ENCODE measurements at places on chromosomes 3 and 15.

DNA sequence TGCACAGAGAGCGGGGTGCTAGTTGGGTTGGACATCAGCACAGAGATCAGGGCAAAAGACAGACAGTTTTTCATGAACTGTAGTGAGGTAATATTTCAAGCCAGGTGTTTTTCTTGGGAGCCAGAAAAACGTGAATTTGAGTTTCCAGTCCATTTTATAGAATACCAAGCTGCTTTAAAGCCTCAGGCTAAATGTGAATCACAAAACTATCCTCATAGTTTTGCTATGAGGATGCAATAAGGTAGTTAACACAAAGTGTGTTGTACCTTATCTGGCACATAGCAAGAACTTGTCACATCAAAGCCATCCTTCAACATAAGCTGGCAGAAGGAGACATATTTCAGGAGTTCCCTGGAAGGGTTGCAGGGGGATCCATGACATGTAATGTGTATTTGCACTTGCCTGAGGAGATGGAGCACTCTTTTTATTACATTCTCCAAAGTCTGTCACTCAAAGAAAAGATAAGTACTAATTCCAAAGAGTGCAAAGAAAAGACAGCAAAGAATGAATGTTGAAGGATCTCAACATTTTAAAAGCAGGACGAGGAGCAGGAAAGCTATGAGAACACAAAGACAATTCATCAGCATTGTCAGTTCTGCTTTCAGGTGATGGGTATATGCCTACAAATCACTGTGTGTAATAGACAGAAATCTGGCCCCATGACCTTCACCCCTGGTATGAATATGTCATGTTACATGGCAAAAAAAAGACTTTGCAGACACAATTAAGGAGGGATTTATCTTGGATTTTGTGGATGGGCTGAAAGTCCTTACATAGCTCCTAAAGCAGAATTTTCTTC, 1046.4 kb downstream of the NTRK3 start:
- DNase-seq = no peak

DNA sequence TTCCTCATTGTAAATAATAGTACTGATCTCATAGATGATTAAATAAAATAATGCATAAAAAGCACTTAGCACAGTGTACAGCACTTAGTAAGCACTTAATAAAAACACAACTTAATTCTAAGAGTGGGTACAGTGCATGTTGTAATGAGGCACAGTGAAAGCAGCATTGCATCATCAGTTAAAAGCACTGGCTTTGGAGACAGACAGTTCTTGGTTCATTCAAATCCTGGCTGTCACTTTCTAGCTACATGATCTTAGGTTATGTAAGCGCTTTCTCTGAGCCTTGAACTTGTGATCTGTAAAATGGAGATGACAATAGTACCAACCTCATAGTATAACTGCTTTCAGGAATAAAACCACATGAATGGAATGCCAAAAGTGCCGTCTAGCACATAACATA, 151.5 kb downstream of the DPH6 start:
- no peak for DNase-seq

- no peak for DNase-seq
Observed at GRCh38 chr3:154766765-154767503, 313.2 kb upstream of the MME start.

GRCh38 chr3:4475804-4476203, 8.7 kb upstream of the SUMF1 start:
- DNase-seq = no peak

- DNase-seq = no peak
Observed at GRCh38 chr3:58604031-58604430, 26.8 kb upstream of the FAM107A start.

GRCh38 chr3:60080648-60081047, 1030.8 kb upstream of the CFAP20DC start:
- DNase-seq = no peak

DNA sequence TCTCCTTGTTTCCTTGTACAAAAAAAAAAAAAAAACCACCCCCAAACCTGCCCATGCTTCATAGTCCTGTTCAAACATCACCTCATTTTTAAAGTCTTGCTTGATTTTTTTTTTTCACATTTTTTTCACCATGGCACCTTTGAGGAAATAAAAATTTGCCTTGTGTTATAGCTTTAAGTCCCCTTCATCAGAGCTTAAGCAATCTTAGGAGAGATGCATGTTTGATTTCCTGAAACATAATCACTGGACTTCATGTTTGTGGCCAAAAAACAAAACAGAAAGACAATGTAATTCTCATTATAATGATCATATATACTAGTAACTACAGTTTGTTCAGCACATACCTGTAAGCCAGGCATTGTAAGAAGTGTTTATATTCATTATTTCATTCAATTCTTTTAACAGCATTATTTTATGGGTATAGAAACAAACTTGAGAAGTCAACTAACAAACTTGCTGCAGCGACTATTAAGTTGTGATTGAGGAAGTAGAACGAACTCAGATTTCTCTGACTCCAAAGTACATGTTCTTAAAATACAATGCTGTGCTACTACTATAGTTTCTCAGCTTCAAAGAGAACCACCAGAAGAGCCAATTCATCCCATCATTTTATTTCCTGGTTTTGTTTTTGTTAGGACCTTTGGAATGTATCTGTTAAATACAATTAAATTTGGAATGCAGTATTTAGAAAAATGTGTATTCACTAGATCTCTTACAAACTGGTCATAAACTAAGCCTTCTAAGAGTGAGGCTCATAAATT, 203.8 kb downstream of the TCF12 start:
- DNase-seq = no peak

GRCh38 chr3:75938921-75939320, 153.6 kb upstream of the ZNF717 start:
- DNase-seq = no peak

DNA sequence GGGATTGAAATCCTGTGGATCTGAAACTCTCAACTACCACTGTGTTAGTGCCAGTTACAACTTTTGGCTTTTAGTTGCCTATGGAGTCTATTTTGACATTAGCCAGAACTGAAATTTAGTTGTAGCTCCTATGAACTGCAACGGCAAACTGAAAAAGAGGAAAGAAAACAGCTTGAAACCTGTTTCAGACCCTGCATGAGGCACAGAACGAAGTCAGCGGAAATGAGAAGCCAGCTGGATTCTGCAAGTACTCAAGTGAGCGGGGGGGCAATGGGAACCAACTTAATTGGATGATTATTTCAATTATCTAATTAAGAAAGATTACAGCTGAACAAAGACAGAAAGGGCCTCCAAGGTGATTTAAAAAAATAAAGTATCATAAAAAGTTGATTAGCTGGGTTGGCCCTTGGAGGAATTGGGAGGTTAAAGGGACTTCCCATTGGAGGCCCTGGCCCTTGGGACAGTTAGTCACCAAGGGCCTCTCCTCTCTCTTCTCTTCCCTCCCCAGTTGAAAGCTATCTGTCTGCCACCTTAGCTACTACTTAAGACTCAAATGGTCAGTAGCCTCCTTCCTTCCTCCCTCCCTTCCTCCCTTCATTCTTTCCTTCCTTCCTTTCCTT, 352.1 kb downstream of the SHQ1 start:
- no peak for DNase-seq

- no peak for DNase-seq
Observed at GRCh38 chr15:52251144-52251860, 44.3 kb downstream of the MYO5C start.

DNA sequence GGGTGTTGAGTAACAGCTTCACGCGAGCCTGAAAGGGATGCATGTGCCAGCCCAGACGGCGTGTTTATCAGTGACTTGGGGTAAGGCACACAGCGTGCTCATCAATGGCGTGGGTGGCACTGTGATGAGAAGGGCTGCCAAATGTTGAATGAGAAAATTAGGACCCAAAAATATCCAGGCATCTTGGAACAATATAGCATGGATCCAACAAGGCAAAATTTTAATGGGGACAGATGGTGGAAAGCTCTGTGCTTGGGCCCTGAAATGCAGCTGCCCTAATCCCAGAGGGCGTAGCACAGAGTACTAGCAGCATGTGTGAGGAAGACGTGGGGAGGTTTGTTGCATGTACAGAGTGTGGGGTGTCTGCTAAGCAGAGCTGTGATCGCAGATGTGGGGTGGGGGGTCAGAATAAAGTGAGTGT, 48.9 kb downstream of the SSUH2 start:
- DNase-seq = no peak

DNA sequence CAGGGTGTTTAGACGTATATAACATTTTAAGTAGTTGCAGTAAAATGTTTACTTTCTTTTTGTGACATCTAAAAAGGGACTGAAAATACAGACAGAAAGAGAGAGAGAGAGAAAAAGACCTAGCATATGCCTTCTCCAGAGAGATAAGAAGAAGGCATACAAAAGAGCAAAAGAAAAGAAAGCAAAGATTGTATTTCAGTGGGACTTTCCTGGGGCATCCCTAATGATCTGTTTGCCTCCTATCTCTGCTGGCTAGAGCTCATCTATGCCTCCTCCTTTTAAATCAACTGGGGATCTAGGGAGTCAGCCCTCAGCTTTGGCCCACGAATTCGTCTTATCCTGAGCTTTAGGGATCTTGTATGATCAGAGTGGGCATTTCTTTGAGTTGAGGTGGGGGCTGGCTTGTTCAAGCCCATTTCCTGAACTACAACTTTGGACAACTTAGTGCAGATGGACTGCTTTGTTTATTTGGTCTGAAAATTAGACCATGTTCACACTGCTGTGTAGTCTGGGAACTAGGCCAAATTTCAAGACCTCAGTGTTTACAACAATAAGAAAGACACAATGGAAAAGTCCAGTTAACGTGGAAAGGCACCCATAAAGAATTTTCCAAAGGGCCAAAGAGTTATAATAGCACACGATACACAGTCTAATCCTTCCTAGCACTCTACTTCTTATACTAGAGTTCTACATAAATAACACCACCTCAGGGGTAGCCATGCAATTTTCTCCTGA, 61.0 kb downstream of the ATP8B4 start:
- DNase-seq = no peak

DNA sequence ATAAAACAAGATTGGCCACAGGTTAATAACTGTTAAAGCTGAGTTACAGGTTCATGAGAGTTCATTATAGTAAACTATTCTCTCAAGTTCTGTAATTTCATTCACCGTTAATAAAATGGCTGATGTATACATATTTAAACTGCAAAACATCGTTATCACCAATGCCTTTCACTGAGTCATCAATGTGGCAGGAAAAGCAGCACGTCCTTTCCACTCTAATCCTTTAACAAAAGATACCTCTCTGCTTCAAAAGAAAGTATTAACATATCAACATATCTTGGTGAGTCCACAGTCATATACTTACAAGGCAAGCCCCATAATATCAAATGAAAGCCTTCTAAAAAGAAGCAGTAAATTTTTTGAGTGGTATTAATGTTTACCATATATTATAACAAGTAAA, 54.5 kb downstream of the UACA start:
- no peak for DNase-seq

- no peak for DNase-seq
Observed at GRCh38 chr15:58503139-58504027, 71.6 kb downstream of the LIPC start.

DNA sequence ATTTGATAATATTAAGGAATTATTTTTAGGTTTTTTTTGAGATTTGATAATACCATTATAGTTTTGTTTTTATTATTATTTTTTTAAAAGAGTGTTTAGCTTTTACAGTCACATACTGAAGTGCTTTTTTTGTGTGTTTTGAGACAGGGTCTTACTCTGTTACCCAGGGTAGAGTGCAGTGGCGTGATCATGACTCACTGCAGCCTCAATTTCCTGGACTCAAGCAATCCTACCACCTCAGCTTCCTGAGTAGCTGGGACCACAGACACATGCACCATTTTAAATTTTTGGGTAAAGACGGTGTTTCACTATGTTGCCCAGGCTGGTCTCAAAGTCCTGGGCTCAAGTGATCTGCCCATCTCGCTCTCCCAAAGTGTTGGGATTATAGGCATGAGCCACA, 73.0 kb downstream of the SUMF1 start:
- peak; percentile 80 for DNase-seq

DNA sequence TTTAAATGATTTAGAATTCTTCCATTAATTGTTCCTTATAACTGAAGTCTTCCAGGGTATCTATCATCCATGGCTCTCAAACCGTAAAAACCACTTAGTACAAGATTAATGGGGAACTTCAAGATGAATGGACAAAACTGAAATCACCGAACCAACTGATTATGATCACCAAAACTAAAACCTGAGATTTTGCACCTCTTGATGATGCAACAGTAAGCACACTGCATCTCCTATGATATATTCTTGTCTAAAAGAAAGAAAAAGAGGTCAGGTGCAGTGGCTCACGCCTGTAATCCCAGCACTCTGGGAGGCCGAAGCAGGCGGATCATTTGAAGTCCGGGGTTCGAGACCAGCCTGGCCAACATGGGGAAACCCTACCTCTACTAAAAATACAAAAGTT, 3.6 kb upstream of the ISY1 start:
- DNase-seq = no peak

- DNase-seq = no peak
Observed at GRCh38 chr3:52181543-52181942, 16.4 kb upstream of the ALAS1 start.

DNA sequence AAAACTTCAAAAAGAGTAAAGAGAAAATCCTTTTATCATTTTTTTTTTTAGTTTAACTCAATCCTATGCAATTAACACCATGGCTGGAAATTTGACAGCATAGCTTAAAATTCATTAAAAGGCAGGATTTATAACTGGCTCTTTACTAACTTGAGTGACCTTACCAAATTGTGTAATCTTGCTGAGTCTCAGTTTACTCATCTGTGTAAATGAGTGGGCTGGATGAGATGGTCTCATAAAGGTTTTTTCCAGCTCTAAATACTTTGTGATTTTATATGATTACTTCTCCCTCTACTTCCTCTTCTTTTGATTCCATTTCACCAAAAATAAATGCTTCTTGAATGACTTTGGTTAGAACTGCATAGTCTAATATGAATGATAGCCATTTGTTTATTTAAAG, 234.9 kb upstream of the SATB1 start:
- no peak for DNase-seq

- no peak for DNase-seq
Observed at GRCh38 chr3:38383156-38383875, 36.7 kb downstream of the XYLB start.

- no peak for DNase-seq
Observed at GRCh38 chr3:46901591-46902187, 24.2 kb downstream of the PTH1R start.

- DNase-seq = no peak
Observed at GRCh38 chr3:85979034-85979433, 1011.9 kb downstream of the VGLL3 start.

GRCh38 chr15:93488296-93488713, 399.3 kb upstream of the RGMA start:
- no peak for DNase-seq

DNA sequence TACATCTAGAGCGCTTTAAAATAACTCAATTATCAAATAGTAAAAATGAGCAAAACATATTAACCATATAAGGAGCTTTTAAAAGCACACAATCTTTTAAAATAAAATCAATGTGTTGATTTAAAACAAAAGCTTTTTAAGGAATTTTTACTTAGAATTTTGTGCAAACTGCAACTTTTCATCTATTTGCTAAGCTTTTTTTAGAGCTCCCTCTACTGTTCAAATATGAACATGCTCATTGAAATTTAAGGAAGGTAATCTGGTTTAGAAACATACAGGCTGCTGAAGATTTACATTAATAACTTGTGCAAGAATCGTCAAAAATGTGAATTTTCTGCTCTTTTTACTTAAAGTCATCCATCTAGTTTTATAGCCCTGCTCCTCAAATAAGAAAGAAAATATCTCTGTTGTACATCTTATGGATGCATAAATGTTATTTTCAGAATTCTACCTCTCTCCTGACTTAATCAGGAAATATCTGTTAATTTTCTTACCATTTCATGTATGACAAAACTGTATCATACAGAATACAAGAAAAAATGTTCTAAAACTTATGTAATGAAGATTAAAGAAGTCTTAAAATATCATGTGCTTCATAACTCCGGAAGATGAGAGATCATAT, 469.4 kb upstream of the ROBO2 start:
- no peak for DNase-seq

- DNase-seq = no peak
Observed at GRCh38 chr15:85743392-85744055, 51.2 kb downstream of the KLHL25 start.
